ENCODE measurements at places on chromosomes 11 and 22.

- DNase-seq, result no peak
Observed at GRCh38 chr11:95035316-95035715, 10.3 kb downstream of the KDM4E start.

DNA sequence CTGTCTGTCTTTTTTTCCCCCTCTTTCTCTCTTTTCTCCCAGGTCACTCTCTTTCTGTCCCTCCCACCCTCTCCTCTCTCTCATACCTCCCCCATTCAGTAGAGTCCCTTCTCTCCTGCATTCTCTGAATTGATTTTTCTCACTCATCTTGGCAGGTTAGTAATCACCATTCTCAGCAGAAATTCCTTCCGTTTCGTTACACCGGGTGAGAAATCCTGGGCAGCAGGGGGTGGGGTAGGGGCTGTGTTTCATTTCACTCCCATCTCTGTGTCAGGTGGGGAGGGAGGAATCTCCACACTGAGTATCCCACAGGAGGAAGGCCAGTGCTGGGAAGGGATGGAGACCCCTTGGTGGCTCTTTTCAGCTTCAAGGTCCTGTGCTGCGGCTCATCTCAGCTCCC, 253.5 kb downstream of the MIAT start:
- DNase-seq, result no peak

DNA sequence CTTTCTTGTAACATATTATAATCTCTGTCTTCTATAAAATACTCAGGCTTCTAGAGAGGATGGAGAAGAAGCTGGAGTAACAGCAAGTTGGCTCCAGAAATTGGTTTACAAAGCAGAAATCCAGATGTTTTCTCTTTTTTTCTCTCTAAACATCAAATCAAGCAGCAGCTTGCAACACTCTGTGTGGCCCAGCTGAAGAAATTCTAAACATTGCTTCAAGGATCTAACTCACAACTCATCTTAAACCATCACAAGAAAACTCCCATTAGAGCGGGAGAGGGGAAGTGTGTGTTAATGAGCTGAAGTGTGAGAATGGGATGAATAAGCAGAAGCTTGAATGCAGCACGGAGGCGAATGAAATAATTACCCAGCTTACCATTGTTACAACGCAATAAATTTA, 146.5 kb downstream of the OPCML start:
- DNase-seq, result no peak

GRCh38 chr11:57597916-57598830, 688 bp downstream of the SERPING1 start:
- no peak for DNase-seq

GRCh38 chr11:109902764-109903433, 190.3 kb upstream of the ZC3H12C start:
- DNase-seq, result no peak

DNA sequence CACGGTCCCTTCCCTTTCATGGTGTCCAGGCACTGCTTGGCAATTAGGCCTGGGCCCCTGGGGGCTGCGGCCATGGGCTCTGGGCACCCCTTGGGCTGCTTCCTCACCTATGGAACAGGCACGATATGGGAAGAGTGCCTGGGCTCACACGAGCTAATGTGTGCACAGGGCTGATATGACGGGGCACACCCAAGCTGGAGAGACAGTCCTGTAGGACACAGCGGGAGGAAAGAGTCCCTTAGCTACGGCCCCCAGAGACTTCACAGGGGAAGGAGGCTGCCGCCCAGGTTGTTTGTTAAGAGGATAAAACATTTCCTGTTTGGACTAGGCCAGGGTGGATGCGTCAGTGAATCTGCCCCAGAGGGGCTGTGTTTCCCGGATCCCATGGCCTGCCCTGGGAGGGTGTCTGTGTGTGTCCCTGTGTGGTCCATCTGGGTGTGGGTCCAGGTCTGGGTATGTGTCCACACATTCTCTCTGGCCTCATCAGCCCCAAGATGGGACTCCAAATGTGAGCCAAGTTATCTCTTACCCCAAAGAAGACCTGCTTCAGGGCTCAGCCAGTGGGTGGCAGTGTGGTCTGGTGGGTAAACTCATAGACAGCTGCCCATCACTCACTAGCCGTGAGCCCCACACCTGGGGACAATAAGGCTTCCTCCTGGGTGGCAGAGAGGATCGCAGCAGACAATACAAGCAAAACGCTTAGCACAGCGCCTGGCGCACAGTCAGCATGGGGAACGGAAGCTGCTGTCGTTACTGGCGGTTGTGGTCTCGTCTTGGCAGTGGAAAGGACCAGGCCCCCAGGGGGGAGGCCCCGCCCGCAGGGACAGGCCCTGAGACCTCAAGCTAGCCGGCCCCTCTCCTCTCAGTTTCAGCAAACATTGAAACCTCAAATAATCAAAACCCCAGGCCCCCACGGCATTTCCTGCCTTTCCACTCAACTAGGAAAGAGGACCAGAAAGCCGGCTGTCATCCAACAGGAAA, 3.2 kb upstream of the EMID1 start:
- DNase-seq, result peak; percentile 54

DNA sequence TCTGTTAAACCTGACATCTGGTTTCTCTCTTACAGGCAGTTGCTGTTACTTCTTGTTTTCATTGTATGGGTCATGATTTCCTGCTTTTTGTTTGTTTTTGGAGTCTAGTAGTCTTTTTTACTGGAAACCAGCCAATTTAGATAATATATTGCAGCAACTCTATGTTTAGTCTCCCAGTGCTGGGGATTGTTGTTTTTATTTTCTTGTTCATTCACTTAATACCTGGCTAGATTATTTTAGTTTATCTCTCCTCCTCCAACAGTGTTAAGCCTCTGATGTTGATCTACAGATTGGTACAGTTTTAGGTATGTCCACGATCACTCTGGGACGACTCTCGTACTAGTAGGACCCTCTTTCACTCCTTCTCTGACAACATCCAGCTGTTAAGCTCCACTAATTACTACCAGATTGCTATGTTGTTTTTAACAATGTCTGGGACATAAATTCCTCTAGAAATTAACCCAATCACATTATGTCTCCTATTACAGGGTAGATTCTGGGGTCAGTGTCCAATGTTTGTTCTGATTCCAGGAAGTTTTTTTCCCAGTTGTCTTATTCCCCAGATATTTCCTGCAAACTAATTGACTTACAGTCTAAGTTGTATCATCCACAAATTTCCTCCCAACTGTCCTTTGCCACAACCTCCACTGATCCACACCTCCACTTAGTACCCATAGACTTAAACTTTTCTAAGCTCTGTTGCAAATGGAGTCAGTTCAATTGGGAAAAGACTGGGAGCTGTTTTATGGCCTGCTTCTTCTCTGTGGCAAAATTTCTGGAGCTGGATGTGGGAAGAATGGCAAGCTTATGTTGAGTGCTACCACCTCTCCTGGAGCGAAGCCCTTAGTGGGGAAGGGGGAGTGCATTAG, 1280.6 kb upstream of the CNTN5 start:
- DNase-seq, result no peak

DNA sequence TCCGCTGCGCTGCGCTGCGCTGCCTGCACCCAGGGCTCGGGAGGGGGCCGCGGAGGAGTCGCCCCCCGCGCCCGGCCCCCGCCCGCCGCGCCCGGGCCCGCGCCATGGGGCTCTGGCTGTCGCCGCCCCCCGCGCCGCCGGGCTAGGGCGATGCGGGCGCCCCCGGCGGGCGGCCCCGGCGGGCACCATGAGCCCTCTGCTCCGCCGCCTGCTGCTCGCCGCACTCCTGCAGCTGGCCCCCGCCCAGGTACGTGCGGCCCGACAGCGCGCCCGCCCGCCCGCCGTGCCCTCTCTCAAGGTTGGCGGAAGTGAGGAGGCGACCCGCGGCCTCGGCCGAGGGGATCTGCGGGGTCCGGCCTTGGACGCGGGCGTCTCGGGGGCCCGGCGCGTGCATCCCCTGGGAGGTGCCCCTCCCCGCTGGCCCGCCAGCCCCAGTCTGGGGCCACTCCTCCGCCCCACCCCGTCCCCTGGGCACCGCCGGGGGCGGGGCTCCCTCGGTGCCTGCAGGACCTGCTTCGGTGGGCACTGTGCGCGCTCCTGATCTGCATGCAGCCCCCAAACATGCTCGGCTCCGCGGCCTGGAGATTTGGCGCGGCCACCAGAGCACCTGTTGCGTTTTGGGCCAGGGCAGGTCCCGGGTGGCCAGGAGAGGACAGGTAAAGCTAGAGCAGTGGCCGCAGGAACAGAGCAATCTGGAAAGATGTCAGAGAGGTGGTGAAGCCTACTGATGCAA, 429 bp downstream of the VEGFB start:
- peak; percentile 51 for DNase-seq

- DNase-seq, result no peak
Observed at GRCh38 chr11:1639102-1639620, 9.6 kb downstream of the KRTAP5-5 start.

GRCh38 chr11:68002938-68003845, 705 bp downstream of the UNC93B1 start:
- peak; percentile 61 for DNase-seq

- no peak for DNase-seq
Observed at GRCh38 chr11:103794262-103794661, 242.2 kb upstream of the DDI1 start.

DNA sequence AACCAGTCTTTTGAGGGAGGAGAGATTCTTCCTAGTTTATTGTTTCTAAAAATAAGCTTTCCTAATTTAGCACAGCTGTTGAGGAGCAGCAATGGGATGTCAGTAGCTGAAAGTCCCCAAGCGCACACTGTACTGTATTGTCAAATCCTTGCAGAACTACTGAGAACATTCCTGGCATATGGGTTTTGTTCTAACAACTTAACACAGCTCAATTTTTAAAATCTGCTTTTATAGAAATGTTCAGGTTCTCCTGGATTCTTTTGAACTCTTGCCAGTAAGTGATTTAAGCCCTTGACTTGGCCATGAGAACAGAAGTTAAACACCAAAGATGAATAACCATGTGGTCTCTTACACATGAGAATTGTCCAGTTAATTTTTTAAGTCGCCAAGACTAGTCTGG, 218.6 kb downstream of the FAT3 start:
- no peak for DNase-seq

DNA sequence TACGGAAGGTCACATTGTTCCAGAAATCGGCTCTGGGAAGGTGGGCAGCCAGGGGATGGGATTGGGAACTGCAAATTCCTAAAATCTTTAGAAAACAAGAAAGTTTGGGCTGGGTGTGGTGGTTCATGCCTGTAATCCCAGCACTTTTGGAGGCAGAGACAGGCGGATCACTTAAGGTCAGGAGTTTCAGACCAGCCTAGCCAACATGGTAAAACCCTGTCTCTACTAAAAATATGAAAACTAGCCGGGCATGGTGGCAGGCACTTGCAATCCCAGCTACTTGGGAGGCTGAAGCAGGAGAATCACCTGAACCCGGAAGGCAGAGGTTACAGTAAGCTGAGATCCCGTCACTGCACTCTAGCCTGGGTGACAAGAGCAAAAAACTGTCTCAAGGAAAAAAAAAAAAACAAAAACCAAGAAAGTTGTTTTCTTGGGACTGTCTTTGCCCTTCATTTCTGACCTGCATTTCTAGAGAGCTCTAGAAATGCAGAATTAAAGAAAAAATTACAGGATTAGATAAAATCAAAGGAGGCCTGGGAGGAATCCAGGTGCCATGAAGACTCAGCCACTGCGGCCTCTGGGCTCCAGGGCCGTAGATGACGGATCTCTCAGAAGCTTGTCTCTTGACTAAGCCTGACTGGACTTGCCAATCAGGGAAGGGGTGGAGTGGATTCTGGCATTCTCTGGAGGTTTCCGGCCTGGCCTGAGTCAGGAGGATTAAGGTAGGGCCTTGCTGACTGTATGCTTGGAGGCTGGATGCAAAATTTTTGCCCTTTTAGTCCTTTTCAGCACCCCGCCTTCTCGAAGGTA, 5.3 kb upstream of the MALAT1 start:
- DNase-seq, result no peak

DNA sequence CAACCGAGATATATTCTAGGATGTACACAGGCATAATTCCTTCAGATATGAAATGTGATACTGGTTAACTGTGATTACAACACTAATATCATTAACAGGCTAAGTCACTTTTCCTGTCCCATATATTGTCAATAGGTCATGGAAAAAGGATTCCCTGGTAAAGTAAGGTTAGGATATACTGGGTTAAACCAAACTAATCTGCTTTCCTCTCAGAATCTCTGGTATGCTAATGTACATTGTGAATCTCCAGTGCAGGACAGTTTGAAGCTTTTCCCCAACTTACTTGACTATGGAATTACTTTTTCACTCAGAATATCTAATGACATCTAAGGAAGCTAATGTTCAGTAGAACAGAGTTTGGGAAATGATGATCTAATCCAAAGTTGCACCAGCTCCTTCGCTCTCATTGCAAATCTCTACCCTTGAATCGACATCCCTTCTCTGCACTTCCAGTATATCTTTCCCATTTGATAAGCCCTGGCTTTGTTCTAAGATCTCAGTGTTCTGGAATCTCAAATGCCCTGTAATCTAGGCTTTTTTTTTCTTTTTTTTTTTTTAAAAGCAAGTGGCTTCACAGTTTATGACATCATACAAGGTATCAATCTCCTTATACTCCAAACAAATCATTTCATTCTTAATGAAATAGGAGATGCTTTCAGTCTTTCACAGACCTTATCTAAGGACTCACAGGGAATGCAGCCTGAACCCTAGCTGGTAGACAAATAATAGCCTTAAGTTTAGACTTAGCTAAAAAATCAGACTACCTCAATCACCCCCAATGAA, 43.8 kb downstream of the COPB1 start:
- DNase-seq, result no peak

DNA sequence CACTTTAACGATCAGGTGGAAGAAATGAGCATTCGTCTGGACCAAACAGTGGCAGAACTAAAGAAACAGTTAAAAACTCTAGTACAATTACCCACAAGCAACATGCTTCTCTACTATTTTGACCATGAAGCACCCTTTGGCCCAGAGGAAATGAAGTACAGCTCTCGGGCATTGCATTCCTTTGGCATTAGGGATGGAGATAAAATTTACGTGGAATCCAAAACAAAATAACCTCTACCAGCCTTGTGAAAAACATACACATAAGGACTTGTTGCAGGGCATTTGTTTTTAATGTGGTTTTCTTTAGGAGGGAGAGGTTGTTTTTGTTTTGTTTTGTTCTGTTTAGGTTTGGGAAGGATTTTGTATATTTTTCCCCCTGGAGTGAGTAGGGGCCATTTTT, 14.2 kb upstream of the TECTA start:
- no peak for DNase-seq

DNA sequence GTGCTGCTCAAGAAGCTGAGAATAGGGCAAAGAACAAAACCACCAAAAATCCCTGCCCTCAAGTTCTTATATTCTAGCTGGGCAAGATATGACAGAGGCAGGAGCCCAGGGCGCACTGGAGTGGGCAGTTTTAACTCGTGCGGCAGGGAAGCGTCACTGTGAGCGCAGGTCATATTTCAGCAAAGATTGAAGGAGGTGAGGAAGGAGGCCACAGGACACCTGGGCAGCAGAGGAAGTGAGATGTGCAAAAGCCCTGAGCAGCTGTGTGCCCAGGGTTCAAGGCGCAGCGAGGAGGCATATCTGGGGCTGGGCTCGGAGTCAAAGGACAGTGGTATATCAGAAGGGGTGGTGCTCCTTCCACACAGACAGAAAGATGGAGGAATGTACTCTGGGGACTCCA, 13.5 kb downstream of the KCNC1 start:
- DNase-seq, result no peak

- no peak for DNase-seq
Observed at GRCh38 chr11:128164080-128164741, 423.1 kb downstream of the ETS1 start.

- no peak for DNase-seq
Observed at GRCh38 chr11:87425943-87426342, 388.2 kb downstream of the TMEM135 start.

All from CD4-positive, alpha-beta T cell treated with Interleukin-4 for 1 hour (primary cell).